Fibroblast of villous mesenchyme (primary cell): ENCODE measurements at places on chromosomes 12 and 14. TPM values are rescaled to one million over a fixed set of nuclear protein-coding genes. Genes with fewer than 3 reads are reported as not detected.

The NRL gene
- 0.86 and 1.3 TPM in 2 replicates for total RNA-seq

The RPL10L gene
- total RNA-seq = 0.43 TPM in 1 of 2 replicates, not detected in the other

DNA sequence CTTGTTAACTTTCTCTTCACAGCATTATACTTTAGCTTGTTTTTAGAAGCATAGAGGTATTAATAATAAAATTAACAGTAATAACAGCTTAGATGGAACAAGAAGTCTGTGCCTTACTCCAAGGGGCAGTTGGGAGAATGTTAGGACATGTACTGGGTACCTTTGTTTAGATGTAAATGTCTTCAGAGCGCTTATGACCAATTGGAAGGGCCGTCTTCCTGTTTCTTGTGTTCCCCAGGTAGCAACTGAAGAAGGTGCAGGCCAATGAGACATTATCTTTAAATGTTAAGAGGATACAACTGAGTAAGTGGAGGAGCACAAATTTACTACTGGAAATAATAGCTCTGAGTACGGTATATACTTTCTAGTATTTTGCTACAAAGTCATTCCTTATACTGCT lies 180.9 kb upstream of the SYT1 start:
- DNase-seq = no peak

DNA sequence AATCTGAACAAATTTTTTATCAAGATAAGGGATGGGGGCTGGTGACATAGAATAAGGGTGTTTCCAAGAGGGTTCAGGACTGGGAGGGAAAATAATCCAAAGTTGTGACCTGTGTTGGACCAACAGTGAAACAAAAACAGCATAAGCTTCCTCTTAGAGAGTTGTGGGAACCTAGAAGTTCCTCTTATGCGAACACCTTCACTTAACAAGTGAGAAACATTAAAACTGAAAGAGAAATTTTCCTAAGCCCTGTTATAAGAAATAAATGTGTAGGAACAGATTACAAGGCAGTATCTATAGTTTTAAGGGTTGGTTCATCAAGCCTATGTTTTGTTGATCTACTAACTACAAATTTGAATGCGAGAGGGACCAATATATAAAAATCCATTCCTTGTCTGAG lies 58.4 kb downstream of the LLPH start:
- no peak for DNase-seq

- DNase-seq = no peak
These were observed 621.0 kb downstream of the CCER1 start for GRCh38 chr12:90333939-90334338.

GRCh38 chr14:53109105-53110041 lies 43.8 kb downstream of the DDHD1 start:
- DNase-seq = peak; percentile 69

GRCh38 chr14:67285876-67286452 lies 44.7 kb downstream of the PALS1 start:
- peak; percentile 74 for DNase-seq
